ENCODE measurements at places on chromosomes 16 and 17.

- DNase-seq = no peak
Measured at GRCh38 chr17:61645920-61646319, 54.9 kb upstream of the NACA2 start.

DNA sequence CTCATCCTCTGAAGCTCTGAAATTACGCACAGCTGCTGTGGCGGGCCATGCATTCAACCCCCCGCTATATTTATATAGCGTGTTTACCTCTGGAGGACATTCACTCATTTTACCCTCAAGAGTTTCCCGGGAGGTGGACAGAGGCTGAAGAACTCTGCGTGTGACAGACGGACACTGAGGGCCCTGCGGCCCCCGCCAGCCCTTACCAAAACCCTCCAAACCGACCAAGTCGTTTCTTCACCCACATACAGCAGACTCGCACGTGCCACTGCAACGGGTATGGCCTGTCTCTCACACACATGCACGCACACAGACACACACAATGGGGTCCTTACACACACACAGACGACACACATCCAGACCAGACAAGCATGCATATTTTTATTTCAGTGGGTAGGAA is 216.4 kb upstream of the FOXF1 start:
- no peak for DNase-seq

DNA sequence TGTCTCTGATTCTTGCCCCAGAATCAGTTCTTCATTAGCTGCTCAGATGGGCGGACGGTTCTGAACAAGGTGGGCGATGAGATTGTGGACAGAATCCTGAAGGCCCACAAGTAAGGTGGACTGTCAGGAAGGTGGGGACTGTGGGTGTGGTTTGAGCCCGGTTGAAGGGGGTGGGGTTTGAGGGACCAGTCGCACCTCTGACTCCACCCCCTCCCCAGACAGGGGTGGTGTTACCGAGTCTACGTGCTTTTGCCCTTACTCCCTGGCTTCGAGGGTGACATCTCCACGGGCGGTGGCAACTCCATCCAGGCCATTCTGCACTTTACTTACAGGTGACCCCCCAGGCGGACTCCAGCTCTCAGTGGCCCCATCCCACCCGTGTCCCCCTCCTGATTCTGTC is 11.3 kb downstream of the PLD2 start:
- no peak for DNase-seq

GRCh38 chr17:8153525-8153956 is 1.3 kb upstream of the PER1 start:
- peak; percentile 96 for DNase-seq

DNA sequence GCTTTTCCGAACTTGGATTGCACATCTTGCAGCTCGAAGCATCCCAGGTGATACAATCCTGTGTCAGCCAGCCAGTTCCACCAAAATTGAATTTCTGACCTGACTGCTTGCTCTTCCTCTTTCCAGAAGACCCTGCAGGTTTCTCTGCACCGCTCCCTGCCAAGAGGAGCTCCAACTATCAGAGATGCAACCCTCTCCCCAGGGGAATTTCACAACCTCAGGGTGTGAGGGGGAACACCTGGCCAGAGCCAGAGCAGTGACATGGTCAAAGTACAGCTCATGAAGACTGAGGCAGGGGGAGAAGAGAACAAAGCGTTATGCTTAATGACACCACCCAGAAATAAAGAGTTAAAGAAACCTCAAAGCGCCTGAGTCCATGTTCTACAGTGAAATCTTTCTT is 25.0 kb downstream of the ZNF423 start:
- no peak for DNase-seq
